ENCODE measurements at places on chromosomes 3 and 15.

DNA sequence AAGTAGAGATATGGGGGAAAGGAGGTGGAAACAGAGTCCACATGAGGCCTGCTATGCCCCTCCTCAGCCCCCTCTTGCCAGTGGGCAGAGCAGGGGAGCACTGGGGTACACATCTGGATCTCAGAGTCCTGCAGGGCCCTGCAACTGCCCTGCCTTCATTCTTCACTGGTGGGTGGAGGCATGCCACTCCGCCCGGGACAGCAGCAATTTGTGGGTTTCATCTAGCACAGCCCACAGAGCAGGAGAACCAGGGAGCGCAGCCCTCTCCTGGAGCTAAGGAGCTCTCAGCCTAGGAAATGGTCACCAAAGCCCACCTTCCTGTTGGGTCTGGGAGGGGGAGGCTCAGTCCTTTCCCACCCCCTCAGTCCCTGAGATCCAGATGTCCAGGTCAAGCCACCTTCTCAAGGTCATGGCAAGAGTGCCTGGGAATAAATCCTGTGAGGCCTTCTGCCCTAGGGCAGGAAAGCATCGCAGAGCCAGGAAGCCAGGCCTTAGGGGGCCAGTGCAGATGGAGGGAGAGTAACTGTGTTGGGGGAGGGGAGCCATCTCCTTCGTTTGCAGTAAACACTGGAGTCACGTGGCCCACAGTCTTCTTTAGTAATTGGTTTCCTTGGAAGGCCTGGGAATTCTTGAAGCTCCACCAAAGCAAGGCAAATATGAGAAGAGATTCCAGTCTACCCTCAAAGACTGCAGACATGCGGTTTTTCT lies 31.0 kb downstream of the ANP32A start:
- DNase-seq = no peak

- DNase-seq = no peak
These were observed 32.6 kb downstream of the GYG1 start for GRCh38 chr3:149023951-149024350.

- DNase-seq = no peak
These were observed 244.4 kb upstream of the STAC start for GRCh38 chr3:36135863-36136262.

- no peak for DNase-seq
These were observed 88.2 kb upstream of the ABI3BP start for GRCh38 chr3:101081446-101081845.

DNA sequence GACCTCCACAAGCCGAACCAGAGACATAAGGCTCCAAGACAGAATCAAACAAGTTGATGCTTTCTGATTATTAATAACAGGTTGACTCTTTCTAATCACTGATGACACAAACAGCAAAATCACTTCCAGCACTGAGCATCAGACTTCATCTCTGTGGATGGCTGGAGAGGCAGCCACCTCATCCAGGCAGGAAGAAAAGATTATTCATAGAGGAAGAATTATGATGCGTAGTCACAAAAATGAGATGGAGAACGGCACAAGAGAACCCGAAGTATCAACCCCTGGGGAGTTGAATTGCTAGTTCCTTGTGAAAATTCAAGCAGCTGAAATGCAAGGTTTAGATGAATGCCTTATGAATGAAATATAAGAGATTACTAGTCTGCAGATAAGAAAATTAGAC lies 49.9 kb upstream of the LMCD1 start:
- peak; percentile 19 for DNase-seq

GRCh38 chr15:91136386-91136923 lies 36.4 kb downstream of the SV2B start:
- DNase-seq = no peak

GRCh38 chr3:152123457-152123856 lies 145.3 kb upstream of the MBNL1 start:
- DNase-seq = no peak

GRCh38 chr3:169496402-169496801 lies 167.1 kb downstream of the MECOM start:
- DNase-seq = no peak

- no peak for DNase-seq
These were observed 198.9 kb upstream of the CTDSPL start for GRCh38 chr3:37662785-37663184.

- DNase-seq = no peak
These were observed 217.8 kb upstream of the CD96 start for GRCh38 chr3:111324151-111324550.

- no peak for DNase-seq
These were observed 2.2 kb downstream of the SMAD6 start for GRCh38 chr15:66704019-66704802.

DNA sequence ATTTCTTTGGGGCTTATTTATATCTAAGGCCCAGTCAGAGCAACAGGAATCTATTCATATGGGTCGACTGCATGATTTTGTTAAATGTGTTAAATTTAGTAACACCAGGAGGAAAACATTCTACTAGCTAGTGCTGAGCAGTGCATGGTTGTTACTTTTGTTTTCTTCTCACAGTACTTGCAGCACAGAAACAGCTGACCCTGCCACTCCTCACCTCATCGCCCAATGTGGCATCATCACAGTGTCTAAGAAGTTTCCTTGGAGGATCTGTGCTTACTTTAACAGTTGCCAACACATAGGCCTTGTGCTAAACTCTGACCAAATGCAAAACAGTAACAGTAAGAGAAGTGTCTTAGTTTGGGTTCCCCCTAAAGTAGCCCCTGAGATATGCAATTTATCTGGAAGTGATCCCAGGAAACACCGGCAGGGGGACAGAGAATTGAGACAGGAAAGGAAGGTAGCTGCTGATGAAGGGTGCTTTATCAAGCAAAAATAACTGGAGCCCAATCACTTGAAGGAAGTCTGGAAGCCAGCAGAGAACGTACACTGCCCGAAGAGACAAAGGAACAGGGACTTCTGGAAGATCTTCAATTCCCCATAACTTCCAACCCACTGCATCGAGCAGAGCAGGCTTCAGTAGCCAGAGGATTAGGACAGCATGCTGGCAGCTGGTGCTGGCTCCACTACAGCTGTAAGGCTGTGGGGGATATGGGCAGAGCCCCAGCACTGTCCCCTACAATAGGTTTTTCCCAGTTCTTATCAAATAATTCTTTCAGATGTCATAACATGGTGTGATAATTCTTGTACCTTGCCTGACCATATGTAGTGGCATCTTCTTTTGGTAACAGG lies 36.0 kb upstream of the ULK4 start:
- DNase-seq = no peak

DNA sequence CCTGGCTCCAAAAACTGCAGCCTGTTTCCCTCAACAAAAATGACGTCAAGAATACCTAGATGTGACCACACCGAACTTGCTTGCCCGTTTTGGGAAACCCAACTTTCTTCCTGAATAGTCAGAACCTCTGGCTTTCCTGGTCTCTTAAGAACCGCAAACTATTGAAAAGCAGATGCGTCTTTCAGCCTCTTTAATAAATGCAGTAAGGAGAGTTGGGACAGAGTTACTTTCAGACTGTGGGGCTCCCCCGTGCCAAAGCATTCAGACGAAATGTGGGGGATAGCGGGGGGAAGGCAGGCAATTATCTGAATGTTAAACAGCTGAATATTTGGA lies 1.2 kb upstream of the PROK2 start:
- no peak for DNase-seq

DNA sequence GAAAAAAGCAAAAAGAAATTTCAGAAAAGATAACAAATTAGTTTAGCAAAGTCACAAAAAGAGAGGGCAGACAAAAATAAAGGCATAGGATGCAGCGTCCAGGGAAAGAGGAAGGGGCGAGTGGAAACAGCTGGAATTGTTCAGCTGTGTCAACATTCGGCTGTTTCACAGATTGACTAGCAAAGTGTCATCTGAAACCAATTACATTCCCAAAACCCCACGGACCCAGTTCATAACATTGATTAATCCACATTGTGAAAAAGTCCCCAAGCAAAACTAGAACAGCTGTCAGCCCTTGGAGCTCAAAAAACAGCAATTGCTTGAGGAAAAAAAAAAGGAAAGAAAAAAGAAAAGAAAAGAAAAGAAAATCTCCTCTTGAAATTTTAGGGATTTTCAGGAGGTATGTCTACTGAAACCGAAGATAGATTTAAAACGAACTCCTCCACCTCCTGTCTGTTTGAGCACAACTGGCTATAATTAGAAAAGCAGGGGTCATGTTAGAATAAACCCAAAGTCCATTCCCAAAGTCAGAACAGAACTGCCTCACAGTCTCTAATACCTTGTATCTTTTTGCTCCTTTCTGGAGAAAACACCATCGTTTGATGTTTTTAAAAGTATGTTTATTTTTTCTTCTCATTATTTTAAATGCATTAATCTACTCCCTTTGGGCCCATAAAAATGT lies 159.6 kb downstream of the RORA start:
- no peak for DNase-seq

DNA sequence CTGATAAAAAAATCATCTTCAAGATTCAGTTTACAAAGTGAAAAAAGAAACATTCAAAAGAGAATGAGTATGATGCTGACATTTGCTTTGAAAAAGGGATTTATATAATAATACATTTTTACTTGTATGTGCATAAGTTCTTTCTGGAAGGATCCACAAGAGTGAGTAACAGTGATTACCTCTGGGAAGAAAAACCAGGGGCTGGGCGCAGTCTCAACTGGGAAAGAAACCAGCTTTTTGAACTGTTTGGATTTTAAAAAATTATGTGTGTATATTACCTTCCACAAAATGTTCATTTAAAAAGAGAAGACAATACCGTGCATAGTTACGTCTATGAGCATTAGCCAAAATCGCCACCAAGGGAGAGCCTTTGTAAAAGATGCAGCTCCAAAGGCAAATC lies 1.3 kb downstream of the CLEC3B start:
- no peak for DNase-seq

DNA sequence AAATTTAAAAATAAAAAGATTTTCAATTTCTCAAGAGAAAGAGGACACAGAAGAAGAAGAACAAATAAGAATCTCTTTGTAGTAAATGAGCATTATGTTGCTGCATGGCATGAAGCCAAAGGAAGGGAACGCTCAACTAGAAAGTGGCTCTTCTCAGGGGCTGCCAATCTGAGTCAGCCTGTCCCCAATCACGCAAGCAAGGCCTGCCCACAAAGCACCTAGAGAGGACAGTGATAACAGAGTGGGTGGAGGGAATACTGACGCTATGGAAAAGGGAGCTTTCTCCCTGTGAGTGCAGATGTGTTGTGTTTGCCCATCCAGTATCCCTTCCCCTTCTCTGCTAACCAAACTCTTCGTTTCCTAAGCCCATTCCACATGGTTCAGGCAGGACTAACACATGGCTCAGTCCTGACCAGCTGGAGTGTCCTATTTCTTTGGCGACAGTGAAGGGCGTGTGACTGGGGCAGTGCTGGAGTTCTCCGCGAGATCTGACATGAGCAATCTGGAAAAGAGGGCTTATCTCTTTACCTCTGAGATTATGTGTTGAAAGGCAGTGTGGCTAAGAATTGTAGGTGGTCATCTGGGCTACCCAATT lies 14.2 kb downstream of the FBN1 start:
- no peak for DNase-seq

DNA sequence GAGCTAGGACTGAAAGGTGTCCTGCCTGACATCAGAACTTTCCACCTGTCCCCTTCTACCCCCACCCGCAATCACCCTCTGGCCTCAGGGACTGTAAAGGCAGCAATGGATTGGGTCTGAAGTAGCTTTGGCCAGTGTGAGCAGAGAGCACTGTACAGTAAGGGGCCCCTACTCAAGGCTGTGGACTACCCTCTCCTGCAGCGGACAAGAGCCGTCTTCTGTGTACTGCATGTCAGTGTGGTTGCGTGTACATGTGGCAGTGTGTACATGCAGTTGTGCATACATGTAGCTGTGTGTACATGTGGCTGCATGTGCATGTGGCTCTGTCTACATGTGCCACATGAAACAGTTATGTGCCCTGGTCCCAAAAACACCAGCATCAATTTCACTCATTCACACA lies 205.9 kb upstream of the LINGO1 start:
- DNase-seq = no peak
